PC-9 (cell line): ENCODE measurements at places on chromosomes 7 and 10.

- peak; percentile 52 for DNase-seq
Observed at GRCh38 chr7:128937647-128938543, at the start of gene IRF5. TSS of gene IRF5 (plus strand) at chr7:128937927. CDS start at chr7:128942082, 4,155 bp downstream.

DNA sequence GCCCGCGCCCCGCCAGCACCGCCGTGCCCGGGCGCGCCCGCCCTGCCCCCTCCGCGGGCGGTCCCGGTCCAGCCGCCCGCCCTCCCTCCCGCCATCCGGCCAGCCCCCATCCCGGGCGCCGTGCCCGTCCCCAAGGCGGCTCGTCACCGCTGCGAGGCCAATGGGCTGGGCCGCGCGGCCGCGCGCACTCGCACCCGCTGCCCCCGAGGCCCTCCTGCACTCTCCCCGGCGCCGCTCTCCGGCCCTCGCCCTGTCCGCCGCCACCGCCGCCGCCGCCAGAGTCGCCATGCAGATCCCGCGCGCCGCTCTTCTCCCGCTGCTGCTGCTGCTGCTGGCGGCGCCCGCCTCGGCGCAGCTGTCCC is at the start of gene HTRA1:
Gene HTRA1 (plus strand): TSS at position 187 of the 362 bp plus-strand sequence. CDS start 100 bp downstream, at position 287.
- peak; percentile 61 for DNase-seq

DNA sequence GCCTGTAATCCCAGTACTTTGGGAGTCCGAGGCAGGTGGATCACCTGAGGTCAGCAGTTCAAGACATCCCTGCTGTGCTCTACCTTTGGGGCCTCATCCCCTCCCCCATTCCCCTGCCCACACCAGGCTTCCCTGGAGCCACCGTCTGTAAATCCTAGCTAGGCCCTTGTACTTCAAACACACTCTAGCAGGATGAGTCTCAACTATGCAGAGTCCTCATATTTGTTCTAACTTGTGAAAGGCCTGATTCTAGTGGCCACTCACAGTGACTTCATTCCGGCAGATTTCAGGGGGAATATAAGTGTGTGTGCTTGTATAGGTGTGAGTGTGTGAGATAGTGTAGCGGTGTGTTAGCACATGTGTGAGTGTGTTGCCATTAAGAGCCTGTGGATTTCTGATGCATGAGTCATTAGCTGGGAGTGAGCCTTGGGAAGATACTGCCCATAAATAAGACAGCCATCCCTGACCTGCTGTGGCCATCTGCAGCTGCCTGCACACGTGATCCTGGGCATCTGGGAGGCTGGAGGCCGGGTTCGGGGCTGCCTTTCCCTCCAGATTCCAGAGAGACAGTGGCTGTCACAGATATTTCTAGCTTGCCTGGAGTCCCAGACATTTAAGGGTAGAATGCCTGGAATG is 1.7 kb upstream of the NEURL1 start:
- peak; percentile 63 for DNase-seq

DNA sequence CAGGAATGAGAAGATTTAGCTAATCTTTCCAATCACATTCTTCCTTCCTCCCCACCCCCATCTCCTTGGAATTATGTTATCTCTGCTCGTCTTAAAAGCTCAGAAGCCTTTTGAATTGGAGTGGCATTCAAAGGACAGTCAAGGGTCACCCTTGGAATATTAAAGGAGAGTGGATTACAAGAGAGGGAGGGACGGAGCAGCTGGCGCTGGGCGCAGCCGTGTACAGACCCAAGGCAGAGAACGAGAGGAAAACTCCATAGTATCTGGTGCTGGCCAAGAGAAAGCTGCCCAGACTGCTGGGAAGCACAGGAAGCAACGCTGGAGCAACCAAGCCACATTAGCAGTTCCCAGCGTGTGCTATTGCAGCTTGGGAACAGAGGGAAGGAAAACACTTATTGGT is 95.7 kb downstream of the POU6F2 start:
- peak; percentile 12 for DNase-seq

DNA sequence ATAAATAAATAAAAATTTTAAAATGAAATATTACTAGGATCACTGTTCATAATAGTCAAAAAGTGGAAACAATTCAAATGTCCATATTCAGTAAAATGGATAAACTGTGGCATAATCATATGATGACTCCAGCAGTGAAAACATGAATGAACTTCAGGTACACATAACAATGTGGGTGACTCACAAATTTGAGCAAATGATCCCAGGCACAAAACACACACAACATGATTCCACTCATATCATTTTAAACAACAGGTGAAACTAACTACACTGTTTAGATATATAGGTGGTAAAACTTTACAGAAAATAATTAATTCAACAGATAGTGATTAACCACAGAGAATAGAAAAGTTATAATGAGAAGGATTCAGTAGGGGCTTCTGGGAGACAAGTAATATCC is 14.7 kb upstream of the SAMD8 start:
- DNase-seq: no peak

GRCh38 chr7:104621321-104621720 is 292.9 kb downstream of the LHFPL3 start:
- no peak for DNase-seq

GRCh38 chr10:31083765-31084184 is 52.1 kb upstream of the ZNF438 start:
- no peak for DNase-seq

DNA sequence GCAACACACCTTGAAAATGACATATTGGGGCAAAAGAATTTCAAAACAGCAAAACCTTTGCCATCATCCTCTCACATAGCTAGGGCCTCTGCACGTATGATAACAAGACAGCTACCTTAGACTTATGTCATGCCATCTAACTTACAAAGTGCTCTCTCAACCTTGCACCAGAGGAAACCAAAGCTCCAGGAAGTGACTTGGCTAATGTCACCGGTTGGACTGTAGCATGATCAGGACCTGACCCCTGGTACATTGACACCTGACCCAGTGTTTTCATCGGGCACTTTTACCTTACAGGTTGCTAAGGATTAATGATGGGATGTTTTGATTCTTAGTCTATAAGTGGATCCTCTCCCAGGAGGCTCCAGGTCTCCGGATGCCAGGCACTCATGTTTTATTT is 529.8 kb upstream of the GALNT17 start:
- DNase-seq: no peak

DNA sequence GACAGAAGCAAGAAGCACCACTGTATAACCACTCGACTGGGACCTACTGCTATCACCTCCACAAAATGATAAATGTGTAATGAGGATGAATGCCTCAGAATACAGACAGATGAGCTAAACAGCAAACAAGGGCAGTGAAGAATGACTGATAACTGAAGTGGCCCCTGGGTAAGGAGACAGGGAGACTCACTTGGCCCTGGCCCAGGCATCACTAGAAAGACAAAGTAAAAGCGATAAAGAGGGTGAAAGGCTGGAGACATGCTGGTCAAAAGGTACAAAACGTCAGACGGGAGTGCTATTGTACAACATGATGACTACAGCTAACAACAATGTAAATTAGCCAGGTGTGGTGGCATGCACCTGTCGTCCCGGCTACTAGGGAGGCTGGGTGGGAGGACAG is 27.8 kb upstream of the APBB1IP start:
- DNase-seq: no peak

- DNase-seq: no peak
Observed at GRCh38 chr7:140637400-140637799, 3.2 kb downstream of the DENND2A start.

DNA sequence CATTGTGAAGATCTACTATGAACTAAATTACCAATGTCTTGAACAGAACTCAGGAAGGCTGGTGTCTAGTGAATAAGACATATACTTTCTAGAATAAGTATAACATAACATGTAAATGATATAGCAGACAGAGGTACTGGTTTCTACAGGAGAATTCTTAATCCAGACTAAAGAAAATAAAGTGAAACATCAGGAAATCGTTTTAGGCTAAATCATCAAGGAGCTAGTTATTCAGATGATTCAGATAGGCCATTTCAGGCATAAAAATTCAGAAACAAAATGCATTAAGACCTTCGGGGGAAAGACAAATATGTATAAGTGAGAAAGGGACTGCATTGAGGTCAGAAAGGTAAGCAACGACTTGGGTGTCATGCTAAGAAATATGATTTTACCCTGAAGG is 170.6 kb downstream of the LRRN3 start:
- no peak for DNase-seq

- DNase-seq: no peak
Observed at GRCh38 chr10:4885162-4885561, 59.2 kb downstream of the AKR1E2 start.

DNA sequence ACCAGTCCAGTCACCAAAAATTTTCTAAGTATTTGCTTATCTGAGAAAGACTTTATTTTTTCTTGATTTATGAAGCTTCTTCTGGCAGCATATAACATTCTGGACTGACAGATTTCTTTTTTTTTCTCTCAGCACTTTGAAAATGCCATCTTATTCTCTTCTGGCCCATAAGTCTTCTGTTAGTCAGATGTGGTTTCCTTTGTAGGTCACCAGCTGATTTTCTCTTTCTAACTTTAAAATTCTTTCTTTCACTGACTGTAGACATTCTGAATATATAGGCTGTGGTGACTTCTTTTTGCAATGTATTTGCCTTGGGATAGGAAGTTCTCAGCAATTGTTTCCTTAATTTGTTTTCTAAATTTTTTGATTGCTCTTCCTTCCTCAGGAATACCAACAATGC is 172.5 kb downstream of the CCDC7 start:
- DNase-seq: no peak

DNA sequence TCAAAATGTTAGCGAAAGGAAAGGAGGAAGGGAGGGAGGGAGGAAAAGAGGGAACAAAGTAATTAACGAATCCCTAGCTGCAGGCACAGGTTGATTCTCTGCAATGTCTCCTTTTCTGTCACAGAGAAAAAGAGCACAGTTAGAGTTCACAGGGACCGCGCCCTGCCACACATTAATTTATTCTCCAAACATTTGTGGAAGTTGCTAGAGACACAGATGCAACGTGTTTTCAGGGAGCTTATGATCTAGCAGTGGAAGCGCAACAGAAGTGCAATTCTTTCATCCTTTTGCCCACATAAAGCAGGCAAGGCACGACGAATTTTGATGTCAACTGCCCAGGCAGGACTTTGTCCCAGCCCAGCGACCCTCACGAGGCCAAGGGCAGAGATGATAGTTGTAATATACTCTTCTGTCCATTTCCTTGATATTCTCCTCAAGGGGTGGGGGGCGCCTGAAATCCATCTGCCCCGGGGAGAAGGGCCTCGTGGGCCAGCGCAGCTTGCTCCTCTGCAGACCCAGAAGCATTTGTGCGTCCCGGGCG is 101.7 kb upstream of the ZNF438 start:
- DNase-seq: no peak

- no peak for DNase-seq
Observed at GRCh38 chr7:2809903-2810625, 34.0 kb downstream of the GNA12 start.

DNA sequence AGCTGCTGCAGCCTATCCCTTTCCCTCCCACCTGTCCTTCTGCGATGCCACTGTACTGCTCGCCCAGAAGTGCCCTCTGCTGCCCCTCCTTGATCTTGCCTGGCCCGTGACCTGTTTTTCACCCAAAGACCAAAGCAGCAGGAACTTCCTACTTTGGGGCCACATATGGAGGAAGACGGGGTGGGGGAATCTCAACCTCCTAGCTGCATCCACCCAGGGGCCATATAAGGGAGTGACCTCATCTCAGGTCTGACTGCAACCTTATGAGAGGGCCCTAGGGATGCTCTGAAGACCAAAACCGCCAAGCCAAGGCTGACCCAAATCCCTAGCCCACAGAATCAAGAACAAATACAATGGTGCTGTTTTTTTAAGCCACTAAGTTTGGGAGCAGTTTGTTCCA is 15.7 kb downstream of the PRKCQ start:
- DNase-seq: no peak

DNA sequence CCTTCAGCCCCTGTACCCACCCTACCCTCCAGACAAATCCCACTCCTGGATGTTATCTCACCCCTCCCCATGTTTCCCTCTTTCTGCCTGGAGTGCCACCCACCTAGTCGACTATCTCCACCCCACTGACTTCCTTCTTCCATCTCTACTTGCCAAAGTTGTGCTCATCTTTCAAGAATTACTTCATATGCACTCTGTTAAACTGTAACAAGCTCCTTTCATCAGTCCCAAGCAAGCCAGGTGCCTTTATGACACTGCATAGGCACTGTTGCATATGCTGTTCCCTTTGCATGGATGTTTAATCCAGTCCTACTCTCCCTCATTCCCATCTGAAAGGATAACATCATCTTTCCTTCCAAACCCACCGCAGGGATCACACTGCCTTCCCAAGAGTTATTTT is 8.9 kb upstream of the CDK1 start:
- no peak for DNase-seq

GRCh38 chr10:11776080-11776479 is 33.9 kb downstream of the ECHDC3 start:
- DNase-seq: peak; percentile 78

- no peak for DNase-seq
Observed at GRCh38 chr7:121278120-121279021, 50.4 kb upstream of the WNT16 start.

GRCh38 chr10:30782537-30783461 is 153.2 kb upstream of the LYZL2 start:
- DNase-seq: no peak

DNA sequence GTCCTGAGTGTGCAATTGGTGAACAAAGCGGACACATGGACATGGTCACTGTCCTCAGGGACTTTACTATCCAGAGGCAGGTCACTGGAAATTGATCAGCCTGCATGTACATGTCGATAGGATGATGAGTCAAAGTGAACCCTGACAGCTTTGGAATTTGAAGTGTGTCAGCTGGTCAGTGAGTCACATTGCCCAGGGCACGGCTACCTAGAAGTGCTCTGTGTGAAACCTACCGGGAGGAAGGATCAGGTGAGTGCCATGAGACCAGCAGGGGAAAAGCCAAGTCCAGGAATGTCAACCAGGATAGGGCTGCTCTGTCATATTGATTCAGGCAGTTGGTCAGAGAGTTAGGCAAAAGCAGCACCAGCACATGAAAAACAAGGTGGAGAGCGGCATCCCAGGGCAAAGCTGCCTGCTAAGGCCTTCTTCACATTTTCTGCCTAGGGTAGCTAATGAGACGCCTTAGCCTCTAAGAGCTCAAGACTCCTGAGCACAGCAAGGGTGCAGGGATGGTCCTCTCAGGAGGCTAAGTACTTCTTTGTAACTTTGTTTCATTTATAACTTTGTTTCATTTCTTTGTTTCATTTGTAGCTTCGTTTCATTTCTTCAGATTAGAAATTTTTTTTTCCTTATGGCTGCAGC is 19.4 kb upstream of the PDCD4 start:
- DNase-seq: peak; percentile 85

GRCh38 chr7:121961089-121961867 is 88.3 kb downstream of the PTPRZ1 start:
- peak; percentile 46 for DNase-seq
